Activated CD4-positive, CD25-positive, alpha-beta regulatory T cell (primary cell): ENCODE measurements at places on chromosomes 2 and 18.

DNA sequence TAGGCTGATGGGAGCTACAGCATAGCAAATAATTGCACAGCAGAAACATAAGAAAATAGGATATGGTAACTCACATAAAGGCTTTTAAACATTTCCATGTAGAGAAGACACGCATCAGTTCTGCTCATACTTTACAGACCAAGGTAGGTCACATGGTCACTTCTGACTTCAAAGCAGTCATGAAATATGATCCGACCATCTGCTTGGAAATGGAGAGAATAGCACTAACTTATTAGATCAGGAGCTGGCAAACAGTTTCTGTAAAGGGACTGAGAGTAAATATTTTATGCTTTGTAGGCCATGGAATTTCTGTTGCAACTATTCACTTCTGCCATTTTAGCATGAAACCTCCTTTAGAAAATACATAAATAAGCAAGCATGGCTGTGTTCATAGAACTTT lies 936.6 kb upstream of the FANCL start:
- no peak for DNase-seq

DNA sequence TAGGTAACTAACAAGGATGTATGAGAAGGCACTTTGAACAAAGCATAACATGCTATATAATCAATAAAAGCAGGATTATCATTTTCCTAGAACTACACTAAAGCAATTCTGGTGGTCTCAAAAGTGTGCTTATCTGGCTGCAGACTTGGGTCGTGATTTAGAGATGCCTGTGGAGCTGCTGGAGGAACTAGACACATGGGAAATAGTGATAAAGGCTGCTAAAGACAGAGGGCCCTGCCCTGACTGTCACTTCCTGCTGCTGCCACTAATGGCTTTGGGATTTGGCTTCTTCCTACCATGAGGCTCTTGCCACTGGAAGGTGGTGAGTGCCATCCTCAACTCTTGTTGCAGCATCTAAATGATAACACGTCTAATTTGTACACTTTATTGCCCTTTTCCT lies 22.5 kb downstream of the TMEM178A start:
- DNase-seq = no peak

GRCh38 chr2:25380586-25381375 lies 39.1 kb upstream of the DNMT3A start:
- DNase-seq = no peak

- DNase-seq = no peak
Measured at GRCh38 chr2:234905547-234906265, 46.1 kb upstream of the SH3BP4 start.

DNA sequence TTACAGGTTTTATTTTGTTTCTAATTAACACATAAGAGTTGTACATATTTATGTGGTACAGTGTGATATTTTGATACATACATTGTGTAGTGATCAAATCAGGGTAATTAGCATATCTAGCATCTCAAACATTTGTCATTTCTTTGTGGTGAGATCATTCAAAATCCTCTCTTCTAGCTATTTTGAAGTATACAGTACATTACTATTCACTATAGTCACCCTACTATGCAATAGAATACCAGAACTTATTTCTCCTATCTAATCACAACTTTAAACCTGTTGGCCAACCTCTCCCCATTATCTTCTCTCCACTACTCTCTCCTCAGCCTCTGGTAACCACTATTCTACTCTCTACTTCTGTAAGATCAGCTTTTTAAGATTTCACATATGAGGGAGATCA lies 325.8 kb downstream of the CYP26B1 start:
- DNase-seq = no peak

DNA sequence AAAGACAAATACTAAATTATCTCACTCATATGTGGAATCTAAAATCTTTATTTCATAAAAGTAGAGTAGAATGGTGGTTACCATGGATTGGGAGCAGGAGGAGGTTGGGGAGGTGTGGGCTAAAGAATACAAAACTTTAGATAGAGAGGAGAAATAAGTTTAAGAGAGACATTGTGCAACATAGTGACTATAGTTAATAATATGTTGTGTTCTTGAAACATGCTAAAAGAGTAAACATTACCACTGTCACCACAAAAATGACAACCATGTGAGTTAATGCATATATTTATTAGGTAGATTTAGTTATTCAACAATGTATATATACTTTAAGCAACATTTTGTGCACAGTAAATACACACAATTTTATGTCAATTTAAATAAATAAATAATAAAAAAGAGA lies 128.5 kb upstream of the COL3A1 start:
- DNase-seq = no peak

DNA sequence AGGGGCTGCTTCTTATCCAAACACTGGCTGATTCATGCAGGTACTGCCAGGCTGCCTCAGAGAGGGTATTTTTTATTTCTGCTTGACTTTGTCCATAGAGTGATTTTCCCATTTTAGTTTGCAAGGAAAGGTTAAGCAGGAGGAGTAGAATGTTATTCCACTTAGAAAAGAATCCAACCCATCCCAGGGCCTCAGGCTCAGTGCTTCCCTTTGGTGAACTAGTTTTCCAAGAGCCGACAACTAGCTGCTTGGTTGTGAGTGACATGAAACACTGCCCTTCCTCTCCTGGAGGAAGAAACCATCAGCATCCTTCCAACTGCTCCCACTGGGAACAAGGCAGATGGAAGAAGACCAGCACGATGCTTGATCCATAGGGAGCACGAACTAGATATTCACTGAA lies 58.5 kb downstream of the BCL2 start:
- DNase-seq = no peak

DNA sequence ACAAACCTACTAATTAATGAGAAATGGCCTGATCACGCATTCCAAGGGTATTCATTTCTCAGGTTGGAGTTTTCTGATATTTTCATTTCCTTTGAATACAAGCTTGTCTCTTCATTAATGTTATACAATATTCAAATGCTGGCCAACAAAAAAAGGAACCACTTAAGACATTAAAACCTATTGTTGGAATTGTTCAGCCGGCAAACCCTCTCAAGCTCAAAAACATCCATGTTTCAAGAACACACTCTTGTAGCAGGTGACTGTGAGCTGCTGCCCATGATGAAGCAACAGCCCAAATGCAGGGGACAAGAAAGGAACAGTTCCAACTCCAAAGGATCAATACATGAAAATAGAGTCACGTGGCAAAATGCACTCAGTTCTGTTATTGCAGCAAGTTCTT lies 454.5 kb downstream of the BCL11A start:
- no peak for DNase-seq

- DNase-seq = no peak
Measured at GRCh38 chr2:177817300-177817699, 255.3 kb downstream of the PDE11A start.

GRCh38 chr2:240449764-240450531 lies 14.5 kb downstream of the GPC1 start:
- DNase-seq = no peak

- DNase-seq = no peak
Measured at GRCh38 chr2:222291485-222291841, 7.3 kb downstream of the PAX3 start.

GRCh38 chr2:150143087-150143536 lies 344.4 kb downstream of the RND3 start:
- DNase-seq = no peak

DNA sequence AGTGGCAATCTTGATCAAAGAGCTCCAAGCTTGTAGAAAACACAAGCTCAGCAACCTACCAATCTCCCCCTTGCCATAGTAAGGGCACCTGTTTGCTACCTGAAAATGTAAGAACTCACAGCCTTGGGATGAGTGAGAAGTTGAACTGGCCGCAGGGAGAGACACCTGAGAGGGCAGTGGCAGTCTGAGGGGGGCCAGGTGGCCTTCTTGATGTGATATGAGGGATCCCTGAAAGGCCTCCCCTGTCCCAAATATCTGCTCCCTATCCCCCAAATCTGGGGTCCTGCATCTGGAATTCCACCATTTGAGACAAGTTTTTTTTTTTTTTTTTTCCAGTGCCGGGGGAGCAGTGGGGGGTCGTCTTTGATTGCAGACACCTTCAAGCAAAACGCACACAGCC lies 230.2 kb upstream of the SMAD2 start:
- DNase-seq = no peak

- DNase-seq = no peak
Measured at GRCh38 chr2:164522561-164522981, 98.7 kb downstream of the GRB14 start.

DNA sequence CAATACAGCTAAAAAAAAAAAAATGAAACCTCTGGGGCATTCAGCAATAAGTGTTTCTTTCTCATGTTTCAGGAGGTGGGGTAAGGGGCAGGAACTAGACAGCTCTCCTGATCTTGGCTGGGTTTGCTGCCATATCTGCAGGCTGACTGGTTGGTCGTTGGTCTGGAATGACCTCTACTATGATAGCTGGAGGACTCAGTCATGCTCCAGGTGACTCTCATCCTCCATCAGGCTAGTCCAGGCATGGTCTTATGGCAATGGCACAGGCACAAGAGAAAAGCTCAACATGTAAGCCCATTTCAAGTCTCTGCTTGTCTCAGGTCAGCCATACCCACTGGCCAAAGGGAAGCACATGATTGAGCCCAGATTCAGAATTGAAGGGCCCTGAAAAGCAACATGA lies 9.5 kb upstream of the SLC1A4 start:
- DNase-seq = no peak

DNA sequence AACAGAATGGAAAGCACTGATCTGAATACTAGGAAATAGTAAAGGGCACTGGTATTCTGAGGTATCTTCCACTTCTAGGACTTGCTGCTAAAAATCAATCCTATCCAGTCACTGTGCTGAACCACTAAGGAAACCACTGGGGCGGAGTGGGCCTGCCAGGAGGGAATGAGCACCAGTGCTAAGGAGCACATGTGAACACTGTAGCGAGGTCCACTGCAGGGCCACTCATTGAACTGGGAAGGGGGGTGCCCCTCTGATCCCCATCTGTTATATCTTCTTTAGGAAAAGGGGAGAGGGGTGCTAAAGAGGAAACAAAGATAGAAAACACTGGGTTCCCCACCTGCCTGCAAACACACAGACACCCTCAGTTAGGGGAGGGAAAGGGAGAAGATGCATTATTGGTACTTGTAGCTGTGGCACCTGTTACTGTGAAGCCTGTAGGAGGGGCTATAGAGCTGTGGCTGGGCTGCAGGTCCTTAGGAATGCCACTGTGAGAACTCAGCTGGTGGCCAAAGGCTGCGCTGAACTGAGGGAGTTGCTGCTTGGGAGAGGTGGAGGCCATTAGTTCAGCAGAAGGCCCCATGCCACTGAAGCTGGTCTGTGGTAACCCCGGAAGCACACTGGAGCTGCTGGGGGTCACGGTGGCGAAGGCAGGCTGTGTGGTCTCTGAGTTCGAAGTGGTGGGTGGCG lies 81.8 kb downstream of the INO80D start:
- no peak for DNase-seq

- no peak for DNase-seq
Measured at GRCh38 chr2:64101141-64101591, 43.1 kb downstream of the PELI1 start.

- no peak for DNase-seq
Measured at GRCh38 chr18:35028536-35028935, 12.7 kb upstream of the MAPRE2 start.

GRCh38 chr2:235740821-235741220 lies 247.0 kb downstream of the AGAP1 start:
- no peak for DNase-seq

DNA sequence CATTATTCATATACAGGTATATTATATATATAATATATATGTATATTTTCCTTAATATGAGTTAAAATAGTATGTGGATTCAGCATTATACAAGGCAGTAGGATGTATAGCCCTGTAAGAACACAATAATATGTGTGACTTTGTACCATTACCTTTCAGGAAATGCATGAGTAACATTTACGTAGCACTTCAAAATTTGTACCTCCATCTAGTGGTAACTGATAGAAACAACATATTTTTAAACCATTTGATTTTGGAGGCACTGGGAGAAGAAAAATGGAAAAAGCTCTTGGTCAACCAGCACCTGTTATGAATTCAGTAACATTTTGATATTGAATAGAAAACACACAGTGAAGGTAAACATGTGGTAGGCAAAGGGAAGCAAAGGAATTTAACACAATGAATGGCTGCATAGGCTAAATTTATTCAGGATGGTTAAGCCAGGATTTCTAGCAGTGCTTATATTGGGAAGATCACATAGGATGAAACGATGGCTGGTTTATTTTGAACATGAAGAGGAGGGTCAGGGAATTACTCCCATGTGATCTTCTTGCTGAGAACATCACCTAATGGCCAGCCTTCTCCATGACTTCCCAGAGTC lies 565.5 kb downstream of the CCDC85A start:
- DNase-seq = no peak

DNA sequence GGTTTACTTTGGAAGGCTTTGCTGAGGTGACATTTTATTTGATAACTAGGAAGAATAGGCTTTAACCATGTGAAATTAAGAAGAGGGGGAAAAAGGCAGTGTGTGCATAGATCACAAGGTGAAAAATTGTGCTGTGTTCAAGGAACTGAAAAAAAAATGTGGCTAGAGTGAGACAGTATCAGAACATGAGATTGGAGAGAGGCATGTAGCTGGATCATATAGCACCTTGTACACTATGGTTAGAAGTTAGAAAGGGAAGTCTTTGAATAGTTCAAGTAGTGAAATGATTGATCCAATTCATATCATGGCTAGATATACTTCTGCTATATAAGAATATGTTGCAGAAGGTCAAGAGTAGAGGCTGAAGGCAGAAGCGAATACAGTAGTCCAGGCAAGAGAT lies 12.3 kb upstream of the TNFRSF11A start:
- DNase-seq = no peak

- no peak for DNase-seq
Measured at GRCh38 chr2:18062892-18063291, 184.4 kb downstream of the KCNS3 start.

DNA sequence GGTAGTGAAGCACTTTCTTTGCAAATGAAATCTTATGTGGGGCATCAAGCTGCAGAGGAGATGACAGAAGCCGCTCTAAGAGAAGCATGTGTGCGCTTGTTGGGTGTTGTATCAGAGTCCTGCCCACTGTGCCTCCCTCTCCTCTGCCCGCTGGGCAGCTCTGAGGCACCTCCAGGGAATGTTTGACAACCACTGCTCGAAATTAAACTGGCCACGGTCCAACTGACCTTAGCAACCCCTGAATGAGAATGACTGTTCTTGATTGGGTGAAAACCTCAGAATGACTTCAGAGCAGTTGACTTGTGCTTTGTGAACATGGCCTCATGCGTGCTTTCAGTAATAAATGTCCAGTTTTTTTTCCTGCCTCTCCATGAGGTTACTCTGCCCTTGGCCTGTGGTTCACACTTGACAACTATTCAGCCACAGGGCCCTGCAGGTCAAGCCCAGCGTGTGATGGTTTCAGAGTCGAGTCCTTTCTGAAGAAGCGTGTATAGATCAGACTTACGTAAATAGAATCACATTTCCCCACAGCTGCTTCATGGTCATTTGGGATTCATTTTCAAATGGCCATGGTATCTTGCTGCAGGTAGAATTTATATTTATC lies 94.9 kb downstream of the SLC4A3 start:
- DNase-seq = no peak

GRCh38 chr2:181984814-181985631 lies 630 bp upstream of the PPP1R1C start:
- no peak for DNase-seq

- no peak for DNase-seq
Measured at GRCh38 chr2:236882074-236882473, 203.6 kb upstream of the COPS8 start.
